ENCODE measurements at places on chromosomes 7 and 10. TPM values are rescaled to one million over a fixed set of nuclear protein-coding genes. Genes with fewer than 3 reads are reported as not detected.

The ACSL5 gene
- total RNA-seq = 7.7 TPM

DNA sequence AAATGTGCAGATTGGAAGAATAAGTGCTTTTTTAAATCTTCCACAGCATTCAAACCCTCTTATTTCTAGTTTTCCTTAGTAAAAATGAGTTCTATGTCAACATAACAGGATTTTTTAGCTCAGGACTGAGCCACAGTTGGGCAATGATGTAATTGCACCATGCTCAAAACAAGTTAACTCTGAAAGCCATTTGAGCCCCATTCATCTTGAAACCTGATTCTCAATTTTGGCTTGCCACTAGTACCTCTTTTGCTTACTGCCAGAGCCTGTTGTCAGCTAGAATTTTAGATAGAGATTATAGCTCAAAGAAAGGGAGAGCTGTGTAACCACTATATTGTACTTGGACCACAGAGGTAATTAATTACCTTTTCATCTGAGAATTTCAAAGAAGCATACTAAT lies 1028.5 kb upstream of the PHF14 start:
- DNase-seq = no peak

DNA sequence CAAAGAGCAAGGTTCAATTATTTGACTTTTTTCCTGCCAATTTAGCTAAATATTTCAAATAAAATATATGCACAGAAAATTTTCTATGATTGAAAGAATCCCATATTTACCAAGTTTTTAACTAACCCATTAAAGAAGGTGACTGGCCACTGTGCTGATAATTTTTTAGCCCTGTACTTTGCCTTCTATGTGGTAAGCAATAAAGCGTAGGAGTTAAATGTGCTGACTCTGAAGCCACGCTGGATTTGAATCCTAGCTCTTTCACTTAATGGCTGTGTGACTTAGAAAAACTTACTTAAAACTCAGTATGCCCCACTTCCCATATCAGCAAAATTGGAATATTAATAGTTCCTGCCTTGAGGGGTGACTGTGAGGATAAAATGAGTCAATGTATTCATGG lies 82.1 kb downstream of the NEUROD6 start:
- DNase-seq = no peak

DNA sequence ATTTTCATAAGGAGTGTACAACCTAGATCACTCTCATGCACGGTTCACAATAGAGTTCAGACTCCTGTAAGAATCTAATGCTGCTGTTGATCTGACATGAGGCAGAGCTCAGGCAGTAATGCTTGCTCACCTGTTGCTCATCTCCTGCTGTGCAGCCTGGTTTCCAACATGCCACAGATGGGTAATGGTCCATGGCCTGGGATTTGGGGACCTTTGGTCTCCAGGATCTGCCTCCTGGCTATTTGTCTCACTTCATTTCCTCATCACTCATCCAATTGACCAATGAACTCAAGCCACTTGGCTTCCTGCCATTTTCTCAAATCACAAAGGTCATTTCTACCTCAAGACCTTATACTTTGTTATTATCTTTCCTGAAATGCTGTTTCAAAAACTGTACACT lies 786.1 kb downstream of the ANKRD7 start:
- no peak for DNase-seq

DNA sequence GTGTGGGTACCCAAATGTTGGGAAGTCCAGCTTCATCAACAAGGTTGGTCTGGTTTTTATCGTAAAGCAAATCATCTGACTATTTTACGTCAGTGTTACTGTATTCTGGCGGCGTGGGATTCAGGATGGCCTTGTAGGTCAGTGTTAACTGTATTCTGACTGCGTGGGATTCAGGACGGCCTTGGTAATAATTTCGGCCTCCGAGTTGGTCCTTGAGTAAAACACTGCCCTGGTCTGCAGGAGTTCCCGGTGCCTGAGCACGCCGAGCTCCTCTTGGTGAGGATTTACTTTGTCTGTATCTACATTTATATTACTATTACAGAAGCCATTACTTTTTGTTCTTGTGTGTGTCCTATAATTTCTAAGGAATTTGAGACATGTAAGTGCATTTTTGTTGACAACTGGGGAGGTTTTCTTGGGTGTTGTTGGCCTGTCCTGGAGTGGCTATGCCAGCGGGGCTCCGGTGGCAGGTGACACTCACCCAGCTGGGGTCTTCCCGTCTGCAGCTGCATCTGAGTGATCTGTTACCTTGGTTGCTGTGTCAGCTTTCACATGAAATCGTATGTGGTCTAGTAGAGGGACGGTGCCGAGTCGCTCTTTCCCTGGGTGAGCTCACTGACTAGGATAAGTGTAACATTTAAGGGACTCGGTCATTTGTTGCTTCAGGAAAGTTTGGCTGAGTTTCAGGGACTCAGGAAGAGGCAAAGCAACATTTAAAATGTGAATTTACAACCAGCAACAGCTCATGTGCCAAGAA lies 9.2 kb downstream of the GTPBP4 start:
- DNase-seq = no peak
